Suppressor macrophage (primary cell): ENCODE measurements at places on chromosomes 6 and 20.

- no peak for DNase-seq
Measured at GRCh38 chr6:52498538-52499017, 78.3 kb downstream of the TRAM2 start.

DNA sequence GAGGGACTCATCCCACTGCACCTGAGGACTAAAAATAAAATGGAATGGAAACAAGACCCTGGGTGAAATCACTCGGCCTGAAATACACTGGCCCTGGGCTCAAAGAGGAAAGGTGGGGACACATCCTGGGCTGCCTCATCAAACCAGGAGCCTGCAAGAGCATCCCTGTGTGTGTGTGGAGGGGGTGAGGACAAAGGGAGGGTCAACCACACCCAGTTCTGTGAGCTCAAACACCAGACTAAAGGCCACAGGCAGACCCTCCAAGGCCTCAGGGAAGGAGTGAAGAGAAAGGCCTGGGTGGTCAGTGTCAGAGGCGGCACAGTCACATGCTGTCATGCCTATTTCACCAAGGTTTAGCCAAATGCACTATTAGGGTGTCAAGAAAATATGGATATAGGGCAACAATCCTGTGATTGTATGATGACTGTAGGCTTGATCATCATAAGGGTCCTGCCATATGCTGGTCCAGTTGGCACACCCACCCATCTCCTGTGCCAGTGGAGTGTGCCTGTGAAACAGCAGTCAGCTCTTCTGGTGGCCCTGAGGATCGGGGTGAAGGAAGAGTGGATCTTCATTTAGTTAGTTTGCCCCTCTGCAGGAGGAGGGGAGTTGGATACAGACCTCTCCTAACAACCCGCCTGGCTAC lies 28.9 kb downstream of the SRSF3 start:
- no peak for DNase-seq

DNA sequence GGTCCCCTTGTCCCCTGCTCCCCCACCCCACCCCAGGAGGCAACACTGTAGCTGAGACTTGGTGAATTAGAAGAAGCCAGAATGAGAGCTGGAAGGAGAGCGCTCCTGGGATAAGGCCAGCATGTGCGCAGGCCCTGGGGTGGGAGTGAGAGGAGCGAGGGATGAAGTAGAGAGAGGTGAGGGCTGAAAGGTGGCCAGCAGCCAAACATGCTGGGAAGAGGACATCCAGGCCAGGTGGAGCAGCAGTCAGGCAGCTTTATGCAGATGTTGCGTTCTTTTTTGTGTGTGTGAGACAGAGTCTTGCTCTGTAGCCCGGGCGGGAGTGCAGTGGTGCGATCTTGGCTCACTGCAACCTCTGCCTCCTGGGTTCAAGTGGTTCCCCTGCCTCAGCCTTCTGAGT lies 2.2 kb upstream of the BPIFB1 start:
- no peak for DNase-seq

DNA sequence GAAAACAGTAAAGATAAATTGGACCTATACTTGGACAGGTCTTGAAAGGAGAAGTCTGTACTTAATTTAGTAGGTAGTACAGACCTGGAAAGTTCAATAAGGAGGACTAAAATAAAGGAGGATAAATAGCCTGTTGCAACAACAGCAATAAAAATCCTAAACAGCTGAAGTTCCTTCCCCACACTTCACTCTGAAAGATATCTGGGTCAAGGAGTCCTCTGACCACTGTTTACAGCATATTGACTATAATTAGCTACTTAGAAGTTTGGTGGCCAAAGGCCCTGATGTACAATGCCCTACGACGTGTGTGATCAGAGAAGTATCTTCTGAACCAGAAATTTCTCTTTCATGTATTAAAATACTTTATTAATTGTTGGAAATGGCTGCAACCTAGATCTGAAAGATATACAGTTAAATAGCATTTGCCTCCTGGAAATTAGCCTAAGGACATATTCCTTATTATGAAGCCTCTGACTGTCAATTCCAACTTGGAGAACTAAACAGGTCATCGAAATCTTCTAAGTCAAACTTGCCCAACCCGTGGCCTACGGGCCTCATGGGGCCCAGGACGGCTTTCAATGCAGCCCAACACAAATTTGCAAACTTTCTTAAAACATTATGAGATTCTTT lies 82.8 kb downstream of the KIF13A start:
- peak; percentile 48 for DNase-seq
